Astrocyte of the hippocampus (primary cell): ENCODE measurements at places on chromosomes 1 and 21.
A peak's percentile ranks its signal among the peaks of the same experiment; 100 is the strongest.

- no peak for DNase-seq
These were observed 156.9 kb downstream of the CLEC20A start for GRCh38 chr1:178339834-178340233.

DNA sequence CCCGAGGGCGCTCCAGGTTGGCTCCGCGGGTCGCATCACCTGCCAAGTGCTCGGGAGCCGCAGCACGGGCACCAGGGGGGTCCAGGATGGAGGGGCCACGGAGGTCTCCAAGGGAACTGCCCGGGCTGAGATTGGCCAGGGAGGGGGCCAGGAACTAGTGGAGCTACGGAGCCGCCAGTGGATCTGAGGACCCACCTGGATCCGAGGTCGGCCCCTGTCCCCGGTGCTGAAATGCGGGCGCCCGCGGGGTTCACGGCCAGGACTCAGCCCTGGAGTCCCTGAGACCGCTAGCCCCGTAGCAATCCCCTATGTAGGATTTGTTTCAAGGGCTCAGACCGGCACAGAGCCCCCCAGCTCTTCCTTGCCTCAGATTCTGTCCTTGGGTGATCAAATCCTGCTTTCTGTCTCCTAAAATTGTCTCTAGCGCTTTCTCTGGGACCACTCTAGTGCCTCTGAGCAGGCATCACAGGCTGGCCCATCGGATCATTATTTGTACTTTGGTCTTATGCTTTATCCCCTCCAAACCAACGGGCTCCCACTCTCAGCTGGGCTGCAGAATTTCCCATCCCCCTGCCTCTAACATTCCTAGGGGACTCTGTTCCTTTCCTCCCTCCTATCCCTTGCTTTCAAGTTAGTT is 27.3 kb downstream of the KIAA2013 start:
- DNase-seq, result peak; percentile 55

DNA sequence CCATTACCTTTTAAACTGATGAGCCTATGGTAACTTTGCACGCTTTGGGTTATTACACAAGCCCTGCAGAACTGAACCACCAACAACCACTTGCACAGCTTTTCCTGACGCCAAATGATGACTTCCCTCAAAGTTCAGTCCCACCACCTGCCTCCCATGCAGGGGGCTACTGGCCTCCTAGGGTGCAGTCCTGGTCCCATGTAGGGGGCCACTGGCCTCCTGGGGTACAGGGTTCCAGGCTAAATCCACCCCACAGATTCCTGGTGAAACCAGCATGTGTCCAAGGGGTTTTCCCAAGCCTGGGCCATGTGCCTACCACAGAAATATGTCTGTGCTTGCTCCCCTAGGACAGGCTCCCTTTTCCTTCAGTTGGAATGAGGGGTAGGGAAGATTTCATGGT is 73.4 kb upstream of the ZNF678 start:
- DNase-seq, result no peak

DNA sequence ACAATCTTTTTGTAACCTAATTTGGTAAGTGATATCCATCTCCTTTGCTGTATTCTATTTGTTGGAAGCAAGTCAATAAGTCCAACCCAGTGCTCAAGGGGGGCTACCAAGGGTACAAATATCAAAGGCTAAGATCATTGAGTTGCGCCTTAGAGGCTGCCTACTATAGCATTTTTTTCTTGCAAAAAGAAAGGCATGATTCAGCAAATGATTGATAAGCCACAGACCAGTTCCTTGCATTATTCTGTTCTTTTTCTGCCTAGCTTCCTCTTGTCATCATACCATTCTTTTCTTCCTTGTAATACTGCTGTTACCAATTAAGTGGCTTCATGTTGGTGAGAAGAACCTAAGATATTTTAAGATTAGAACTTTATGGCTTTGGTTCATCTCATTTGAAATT is 29.8 kb upstream of the BARHL2 start:
- DNase-seq, result no peak

- DNase-seq, result no peak
These were observed 16.3 kb downstream of the VASH2 start for GRCh38 chr1:212966616-212967015.

GRCh38 chr1:156738407-156738806 is 2.5 kb downstream of the MRPL24 start:
- no peak for DNase-seq

GRCh38 chr1:63533931-63534330 is 10.6 kb downstream of the EFCAB7 start:
- DNase-seq, result no peak

GRCh38 chr1:9081473-9081872 is 12.0 kb upstream of the SLC2A5 start:
- no peak for DNase-seq

DNA sequence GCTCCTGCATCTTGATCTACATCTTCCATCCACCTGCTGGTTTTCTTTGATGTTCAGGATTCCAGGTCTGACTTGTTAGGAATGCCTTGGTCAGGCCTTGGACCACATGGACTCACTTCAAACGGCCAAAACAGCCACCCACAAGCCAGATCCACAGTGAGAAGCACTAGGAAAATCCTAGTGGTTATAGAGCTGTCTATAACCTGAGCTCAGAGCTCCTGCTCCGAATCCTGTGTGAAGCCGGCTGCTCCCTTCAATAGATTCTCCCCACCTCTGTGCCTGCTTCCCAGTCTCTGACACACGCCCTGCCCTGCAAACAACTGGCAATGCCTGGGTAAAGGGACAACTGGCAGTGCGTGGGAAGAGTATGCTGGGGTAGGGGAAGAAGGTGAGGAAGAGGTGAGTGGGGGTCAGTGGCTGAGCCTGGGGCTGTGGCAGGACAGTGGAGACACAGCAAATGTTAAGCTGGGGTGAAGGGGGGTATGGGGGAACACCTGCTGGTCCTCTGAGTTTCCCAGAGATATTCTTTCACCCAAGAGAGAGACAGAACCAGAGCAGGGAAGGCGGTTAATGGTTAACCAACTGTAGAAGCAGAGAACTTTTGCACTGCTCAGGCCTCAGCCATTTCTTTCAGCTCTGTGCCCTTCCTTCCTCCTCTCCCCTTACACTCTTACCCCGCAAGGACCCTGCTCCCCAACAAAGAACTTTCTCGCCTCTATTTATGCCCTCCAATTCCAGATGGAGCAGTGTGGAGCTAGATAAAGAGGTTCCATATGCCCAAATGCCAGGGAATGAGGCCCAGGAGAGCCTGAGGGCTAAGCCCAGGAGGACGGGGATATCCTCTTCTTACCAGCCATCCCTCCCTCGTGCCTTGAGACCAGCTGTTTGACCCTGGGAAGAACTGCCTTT is 4.5 kb downstream of the PLXNA2 start:
- DNase-seq, result peak; percentile 47

DNA sequence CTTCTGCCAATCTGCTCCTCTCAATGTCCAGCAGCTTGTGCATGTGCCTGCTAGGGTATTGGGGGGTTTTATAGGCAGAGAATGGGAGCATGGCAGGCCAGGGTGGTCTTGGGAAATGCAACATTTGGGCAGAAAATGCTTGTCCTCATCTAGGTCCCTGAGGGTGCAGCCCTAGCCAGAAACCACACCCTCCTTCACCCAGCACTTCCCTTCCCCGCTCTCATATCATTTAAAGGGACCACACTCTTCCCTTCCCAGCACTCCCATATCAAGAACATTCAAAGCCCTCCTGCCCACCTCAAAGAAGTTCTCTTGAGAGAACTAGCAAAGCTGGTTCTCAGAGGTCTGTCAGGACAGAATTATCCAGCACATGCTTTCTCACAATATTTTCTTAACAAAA is 62.1 kb downstream of the HSD3B1 start:
- no peak for DNase-seq

DNA sequence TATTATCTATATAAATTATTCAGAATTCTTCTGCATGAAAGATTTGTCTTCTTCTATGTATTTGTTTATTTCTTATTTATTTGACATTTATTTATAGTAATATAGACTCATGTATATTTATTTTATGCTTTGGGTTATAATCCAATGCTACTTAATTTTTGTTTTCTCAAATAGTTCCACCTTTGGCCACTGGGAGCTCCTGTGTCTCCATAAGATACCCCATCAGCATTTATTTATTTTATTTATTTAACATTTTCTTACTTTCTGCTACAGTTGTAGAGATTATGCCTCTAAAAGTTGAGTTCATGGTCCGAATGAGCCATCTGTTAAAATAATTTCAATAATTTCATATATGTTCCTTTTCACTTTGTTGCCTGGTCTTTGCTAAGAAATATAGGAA is 289.4 kb downstream of the ADGRL2 start:
- no peak for DNase-seq

- no peak for DNase-seq
These were observed 25.5 kb downstream of the MAN1C1 start for GRCh38 chr1:25641931-25642573.

DNA sequence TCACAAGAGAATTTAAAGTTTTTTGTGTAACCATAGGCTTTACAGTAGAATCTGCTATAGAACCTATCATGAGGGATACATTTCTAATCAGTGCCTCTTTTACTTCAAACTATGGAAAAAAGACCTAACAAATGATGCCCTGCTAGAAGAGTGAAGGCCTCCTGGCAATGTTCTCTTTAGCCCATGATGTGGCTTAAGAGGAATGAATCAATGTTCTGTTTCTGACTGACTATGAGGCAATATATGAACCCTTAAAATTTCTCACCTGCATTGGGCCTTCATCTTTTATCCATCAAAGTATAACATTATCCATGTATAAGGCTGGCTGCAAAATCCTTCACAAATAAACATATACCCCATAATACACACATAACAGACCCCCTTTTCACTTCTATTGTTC is 65.7 kb upstream of the IL12RB2 start:
- no peak for DNase-seq

GRCh38 chr1:173504268-173504667 is 27.1 kb downstream of the PRDX6 start:
- no peak for DNase-seq

DNA sequence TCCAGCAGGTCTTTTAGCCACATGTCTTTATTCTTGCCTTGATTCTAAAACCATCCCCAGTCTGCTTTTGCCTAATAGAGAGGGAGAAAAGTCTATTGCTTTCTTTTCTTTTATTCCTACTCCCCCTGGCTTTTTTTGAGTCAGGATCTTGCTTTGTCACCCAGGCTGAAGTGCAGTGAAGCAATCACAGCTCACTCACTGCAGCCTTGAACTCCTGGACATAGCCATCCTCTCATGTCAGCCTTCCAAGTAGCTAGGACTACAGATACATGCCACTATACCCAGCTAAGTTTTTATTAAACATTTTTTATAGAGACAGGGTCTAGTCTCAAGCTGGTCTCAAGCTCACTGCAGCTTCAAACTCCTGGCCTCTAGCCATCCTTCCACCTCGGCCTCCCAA is 72.5 kb upstream of the PAXBP1 start:
- DNase-seq, result no peak

DNA sequence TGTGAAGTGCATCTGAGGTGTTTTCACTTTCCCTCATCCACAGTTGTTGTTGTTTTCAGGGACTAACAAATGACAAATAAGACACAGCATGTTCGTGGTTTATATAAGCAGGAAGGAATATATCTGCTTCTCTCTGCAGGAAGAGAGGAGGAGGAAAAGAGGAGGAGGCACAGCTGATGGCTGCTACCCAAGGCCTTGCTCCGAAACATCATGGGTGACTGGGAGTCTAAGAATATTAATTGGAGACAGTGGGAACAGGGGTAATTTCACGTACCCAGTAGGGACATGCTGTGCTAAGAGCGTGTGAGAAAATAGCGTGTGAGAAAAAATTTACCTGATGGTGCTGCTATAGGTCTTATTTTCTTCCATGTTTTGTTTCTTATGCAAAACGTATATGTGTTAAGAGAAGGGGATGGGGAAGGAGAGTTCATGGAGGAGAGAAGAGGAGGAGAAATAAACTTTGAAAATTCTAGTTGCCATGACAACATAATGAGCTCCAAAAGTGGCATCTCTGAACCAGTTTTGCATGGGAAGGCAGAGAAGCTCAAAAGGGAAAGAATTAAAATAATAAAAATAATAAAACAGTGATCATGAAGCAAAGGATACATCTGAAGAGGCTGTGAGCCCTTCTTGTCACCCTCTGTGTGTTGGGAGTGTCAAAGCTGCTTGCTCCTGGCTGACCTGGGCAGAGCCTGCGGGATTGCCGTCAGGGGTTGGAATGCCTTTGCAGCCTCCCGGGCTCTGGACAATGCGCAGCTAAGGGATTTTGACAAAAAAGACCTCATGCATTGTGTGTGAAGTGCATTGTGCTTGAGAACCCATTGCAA is 192.0 kb downstream of the CACNA1E start:
- no peak for DNase-seq

GRCh38 chr1:111556325-111557037 is 53.0 kb upstream of the ADORA3 start:
- no peak for DNase-seq

DNA sequence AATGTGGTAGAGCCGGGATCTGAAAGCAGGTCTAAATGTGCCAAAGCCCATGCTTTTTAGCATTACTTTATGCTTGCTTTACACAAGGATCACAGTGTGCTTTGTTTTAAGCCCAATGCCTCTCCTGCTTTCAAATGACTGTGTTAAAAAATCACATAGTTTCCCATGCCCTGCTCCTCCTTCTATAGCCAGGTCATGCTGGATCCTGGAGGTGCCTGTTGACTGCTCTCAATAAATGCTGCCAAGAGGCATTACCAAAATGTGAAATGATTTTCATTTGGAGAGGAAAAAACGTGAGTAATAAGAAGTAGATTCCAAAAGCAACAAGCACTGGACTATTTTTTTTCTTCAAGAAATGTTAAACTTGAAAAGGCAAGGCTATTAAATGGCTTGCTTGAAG is 420.7 kb upstream of the USP24 start:
- peak; percentile 28 for DNase-seq

- no peak for DNase-seq
These were observed 4.9 kb upstream of the PRDM2 start for GRCh38 chr1:13694886-13695684.

DNA sequence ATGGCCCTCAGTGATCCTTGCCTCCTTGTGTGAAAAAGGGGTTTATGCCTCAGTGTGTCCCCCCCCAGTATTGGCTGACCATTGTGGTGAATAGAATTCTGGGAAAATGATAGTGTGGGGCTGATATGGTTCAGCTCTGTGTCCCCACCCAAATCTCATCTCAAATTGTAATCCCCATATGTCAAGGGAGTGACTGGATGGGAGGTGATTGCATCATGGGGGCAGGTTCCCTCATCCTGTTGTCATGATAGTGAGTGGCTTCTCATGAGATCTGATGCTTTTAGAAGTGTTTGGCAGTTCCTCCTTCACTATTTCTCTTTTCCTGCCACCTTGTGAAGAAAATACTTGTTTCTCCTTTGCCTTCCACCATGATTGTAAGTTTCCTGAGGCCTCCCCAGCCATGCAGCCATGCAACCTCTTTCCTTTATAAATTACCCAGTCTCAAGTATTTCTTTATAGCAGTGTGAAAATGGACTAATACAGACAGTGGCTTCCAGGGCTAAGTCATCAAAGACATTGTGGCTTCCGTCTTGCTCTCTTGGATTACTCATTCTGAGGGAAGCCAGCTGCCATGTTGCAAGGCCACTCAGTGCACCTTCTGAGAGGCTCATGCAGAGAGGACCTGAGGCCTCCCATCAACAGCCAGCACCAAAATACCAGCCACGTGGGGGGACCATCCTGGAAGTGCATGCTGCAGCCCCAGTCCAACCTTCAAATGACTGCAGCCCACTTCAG is 40.6 kb upstream of the SOD1 start:
- DNase-seq, result no peak

GRCh38 chr1:15364740-15365139 is 44.9 kb upstream of the EFHD2 start:
- no peak for DNase-seq
